Stimulated activated CD4-positive, alpha-beta T cell treated with anti-CD3 and anti-CD28 coated beads, Interleukin-1b, Interleukin-23, amount 100 ng/mL, for 4 hours (primary cell): ENCODE measurements at places on chromosomes 1 and 21.

DNA sequence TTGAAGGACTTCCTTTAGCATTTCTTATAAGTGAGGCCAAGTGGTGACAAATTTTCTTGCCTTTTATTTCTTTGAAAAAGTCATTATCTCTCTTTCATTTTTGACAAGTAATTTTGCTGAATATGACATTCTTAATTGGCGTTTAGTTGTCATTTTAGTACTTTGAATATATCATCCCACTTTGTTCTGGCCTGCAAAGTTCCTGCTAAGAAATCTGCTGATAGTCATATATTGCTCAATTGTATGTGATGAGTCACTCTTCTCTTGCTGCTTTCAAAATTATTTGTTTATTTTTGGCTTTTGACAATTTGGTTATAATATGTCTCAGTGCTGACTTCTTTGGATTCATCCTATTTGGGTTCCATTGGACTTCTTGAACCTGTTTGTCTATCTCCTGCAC is 312.6 kb downstream of the DUSP10 start:
- DNase-seq, result no peak

DNA sequence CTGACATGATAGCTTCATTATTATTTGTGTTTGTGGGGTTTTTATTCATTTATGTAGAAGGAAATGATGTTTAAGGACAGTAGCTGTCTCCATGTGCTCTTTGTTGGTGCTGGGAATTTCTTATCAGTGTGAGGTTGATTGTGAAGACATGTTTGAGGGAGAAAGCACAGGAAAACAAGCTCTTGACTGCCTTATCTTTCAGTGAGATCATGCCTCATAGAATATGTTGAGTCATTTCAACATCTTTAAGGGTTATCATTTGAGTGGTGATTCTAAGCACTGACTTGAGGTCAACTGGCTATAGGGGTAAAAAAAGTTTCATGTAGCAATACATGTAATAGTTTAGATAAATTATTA is 405.1 kb upstream of the ADAMTS5 start:
- no peak for DNase-seq

- DNase-seq, result no peak
These were observed 24.0 kb downstream of the COQ8A start for GRCh38 chr1:226964068-226964425.

GRCh38 chr1:87202922-87203655 is 125.6 kb upstream of the LMO4 start:
- no peak for DNase-seq

GRCh38 chr1:245979589-245979988 is 527.5 kb downstream of the SMYD3 start:
- DNase-seq, result no peak

- DNase-seq, result no peak
These were observed 17.4 kb downstream of the BMP8A start for GRCh38 chr1:39508857-39509305.

GRCh38 chr1:156410238-156410637 is 41.2 kb downstream of the RHBG start:
- no peak for DNase-seq

GRCh38 chr1:193036337-193037047 is 22.7 kb downstream of the UCHL5 start:
- DNase-seq, result no peak

DNA sequence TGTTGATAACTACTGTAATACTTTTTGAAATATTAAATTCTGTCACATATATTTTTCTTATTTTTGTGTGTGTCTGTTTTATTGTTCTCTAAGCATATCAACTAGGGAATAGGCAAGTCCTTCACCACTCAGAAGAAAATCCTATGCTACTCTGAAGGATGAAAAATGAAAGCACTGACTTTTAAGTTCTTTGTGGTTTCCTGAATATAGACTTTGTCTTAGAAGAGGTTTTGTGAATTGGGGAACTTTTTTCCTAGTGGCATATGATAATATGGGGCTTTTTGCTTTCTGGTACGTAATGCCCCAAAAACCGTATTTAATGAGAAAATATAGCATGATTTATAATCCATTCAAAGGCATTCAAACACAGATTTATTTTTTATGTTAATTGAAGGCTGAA is 136.0 kb downstream of the SNX7 start:
- no peak for DNase-seq

DNA sequence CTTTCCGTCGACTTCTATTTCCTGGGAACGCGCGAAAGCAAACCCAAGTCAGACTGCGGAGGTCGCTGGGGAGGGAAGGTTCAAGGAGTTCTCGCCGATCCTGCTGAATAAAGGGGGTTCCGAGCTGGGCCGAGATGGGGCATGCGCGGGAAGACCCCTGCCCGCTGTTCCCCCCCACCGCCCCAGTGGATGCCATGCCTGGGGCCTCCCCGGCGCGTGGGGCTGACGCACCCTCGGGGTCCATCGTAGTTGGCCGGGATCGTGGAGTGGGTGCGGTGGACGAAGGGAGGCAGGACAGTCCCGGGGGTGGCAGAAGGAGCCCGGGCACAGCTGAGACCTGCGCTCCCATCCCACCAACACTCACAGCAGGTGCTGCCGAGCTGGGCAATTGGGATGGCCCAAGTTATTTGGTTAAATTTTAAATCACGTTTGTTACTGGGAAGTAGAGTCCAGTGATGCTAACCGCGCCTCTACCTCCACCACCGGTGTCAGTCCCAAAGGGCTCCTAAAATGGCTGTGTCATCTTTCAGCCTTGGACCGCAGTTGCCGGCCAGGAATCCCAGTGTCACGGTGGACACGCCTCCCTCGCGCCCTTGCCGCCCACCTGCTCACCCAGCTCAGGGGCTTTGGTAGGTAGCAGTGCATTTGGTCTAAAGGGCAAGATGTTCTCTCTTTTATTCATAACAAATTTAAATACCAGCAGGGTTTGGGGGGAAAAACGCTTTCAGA is 801 bp downstream of the MX1 start:
- no peak for DNase-seq

- no peak for DNase-seq
These were observed 956 bp upstream of the SCAF4 start for GRCh38 chr21:31732597-31733550.

- no peak for DNase-seq
These were observed 187.6 kb downstream of the LRRC40 start for GRCh38 chr1:70017770-70018169.
